Left ventricle myocardium inferior (tissue), 1 donor: ENCODE measurements at places on chromosomes 7 and 10. TPM values are rescaled to one million over a fixed set of nuclear protein-coding genes. Genes with fewer than 3 reads are reported as not detected.
A peak's percentile ranks its signal among the peaks of the same experiment; 100 is the strongest.

DNA sequence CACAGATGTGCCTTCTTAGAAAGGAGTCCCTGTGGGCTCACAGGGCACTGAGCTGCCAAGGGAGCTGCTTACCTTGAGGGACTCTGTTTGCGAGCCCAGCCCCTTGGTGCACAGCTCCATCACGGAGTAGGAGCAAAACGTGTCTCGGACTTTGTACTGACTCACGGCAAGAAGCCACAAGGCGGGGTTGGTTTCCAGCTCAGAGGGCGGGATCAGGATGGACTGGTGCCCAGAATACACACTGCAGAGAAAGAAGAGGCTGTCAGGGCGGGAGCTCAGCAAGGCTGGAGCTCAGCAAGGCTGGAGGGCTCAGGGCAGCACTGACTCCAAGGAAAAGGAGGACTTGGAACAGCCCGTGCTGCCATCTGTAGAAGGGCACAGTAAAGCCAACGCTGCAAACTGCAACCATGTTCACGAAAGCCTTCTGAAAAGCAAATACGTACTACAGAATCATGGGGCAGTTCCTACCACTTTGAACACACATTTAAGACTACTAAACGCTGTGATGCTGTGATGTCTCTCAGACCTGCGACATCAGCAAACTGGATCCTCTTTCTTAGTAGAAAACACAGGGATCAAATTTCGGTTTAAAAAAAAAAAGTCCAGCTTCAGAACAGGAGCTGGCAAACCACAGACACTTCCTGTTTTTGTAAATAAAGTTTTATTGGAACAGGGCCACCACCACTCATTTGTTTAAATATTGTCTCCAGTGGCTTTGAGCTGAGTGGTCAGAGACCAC is 194.3 kb downstream of the ZMYND11 start:
- peak; percentile 79 for DNase-seq

GRCh38 chr10:86390337-86391120 is 23.9 kb upstream of the GRID1 start:
- DNase-seq = no peak

- DNase-seq = no peak
Measured at GRCh38 chr7:24313777-24314176, 29.8 kb downstream of the NPY start.

DNA sequence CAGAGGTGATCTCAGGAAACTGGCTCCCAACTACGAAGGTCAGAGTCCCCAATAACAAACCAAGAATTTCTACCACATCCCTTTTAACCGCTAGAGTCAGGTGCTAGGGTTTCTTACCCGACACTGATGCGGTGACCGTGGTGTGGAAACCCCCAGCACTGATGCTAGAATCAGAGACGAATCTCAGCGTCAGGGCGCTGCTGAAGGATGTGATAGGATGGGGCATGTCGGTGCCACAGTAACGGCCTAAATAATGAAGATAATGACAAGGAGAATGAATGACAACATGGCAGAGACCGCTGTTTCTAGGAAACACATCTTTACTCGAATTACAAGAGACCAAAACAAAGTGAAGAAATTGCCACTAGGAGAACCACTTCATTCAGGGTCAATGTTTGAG is 131.1 kb upstream of the RSU1 start:
- no peak for DNase-seq

GRCh38 chr10:7243873-7244272 is 167.0 kb downstream of the SFMBT2 start:
- DNase-seq = no peak

GRCh38 chr10:7192831-7193361 is 217.9 kb downstream of the SFMBT2 start:
- no peak for DNase-seq

DNA sequence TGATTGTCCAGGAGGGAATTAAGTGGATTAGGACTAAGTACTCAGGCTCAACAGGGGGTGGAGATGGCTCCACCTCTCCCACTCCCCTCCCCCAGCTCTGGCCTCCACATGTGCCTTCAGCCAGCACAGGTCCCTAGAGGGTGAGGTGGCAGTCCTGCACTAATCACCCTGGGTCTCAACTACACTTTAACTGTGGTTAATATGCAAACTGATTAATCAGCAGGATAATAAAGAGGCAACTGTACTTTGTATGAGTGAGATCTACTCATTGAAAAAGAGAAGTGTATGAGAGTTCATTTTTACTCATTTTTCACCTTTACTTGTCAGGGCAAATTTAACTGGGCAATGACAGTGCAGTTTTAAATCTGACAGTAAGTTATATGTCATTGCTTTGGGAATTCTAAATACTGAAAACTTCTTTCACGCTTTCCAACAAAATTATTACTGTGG is 223.8 kb upstream of the CCDC6 start:
- DNase-seq = no peak

GRCh38 chr7:137151041-137151689 is 192.4 kb downstream of the PTN start:
- no peak for DNase-seq

DNA sequence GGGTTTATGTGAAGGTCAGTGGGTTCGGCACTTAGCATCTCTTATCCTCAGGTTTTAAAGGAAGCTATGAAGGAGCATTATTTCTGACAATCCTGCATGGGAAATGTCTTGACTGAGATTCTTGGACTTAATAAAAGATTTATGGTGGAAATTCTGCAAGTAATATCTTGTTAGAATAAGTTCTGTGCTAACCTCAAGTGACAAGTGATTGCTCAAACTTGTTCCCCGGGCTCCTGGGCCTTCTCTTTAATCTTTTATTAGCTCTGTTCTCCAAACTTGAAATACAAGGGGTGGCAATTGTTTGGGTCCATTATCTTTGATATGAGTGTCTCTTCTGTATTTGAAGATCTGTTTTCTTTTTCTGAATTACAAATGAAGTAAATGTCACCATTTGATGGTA is 140.6 kb upstream of the CTBP2 start:
- no peak for DNase-seq

- DNase-seq = peak; percentile 85
Measured at GRCh38 chr7:122886357-122887081, at the start of gene CADPS2. Gene CADPS2 (minus strand): TSS chr7:122886460. CDS start chr7:122886337, 123 bp downstream.

DNA sequence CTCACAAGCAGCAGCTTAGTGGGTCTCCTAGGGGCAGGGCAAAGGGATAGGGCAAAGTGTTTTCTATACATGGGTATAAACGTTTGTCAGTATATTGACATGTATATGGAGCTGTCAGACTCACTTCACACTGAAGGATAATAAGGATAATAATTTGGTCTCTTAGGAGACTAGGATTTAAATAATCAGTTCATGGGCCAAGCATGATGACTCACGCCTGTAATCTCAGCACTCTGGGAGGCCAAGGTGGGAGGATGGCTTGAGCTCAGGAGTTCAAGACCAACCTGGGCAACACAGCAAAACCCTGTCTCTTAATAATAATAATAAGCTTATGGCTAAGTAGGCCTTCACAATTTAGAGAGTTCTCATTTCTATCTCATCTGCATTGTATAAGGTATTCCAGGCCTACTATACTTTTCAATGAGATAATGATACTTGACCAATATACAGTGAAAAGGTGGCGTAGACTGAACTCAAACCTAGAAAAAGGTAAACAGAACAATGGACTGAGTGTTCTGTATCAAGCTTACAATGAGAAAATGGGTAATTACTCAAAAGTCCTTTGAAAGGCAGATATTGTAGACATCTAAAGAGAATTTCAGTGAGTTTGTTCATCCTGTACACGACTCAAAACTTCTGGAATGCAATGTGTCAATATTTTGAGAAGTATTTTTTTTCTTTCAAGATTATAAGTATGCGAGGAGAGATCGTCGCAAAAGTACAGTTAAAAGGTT is 7.0 kb downstream of the GSAP start:
- no peak for DNase-seq

DNA sequence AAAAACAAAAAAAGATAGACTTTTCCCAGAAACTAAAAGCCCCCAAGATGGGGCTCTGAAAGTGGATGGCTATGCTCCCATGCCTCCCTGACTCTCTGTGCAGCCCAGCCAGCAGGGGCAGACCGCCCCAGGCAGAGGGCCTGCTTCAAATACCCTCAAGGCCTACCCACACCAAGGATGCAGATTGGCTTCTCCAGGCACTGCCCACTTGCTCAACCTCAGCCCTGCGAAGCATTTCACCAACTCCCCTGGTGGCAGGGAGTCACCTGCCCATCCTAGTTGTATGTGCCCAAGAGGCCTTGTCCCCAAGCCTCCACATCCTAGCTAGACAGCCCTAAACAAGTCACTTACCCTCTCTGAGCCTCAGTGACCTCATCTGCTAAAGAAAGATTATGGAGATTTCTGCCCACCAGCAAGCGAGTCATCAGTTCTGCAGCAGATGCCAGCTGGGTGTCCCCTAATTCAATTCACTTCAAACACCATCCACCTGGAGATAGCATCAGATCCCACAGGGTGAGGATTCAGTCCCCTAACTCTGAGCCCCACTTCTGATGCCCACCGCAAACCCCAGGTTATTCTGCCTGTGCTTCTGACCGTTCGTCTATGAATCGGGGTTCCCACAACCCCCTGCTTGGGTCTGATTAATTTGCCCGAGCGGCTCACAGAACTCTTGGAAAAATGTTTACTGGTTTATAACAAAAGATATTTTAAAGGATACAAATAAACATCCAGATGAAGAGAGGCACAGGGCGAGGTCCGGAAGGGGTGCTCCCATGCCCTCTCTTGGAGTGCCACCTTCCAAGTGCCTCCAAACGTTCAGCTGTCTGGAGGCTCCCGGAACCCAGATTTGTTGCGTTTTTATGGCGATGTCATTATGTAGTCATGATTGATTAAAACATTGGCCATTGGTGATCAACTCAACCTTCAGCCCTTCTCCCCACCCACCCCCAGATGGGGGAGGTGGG is 18.6 kb upstream of the ZMIZ1 start:
- DNase-seq = peak; percentile 1

GRCh38 chr10:3034616-3035015 is 32.7 kb upstream of the PFKP start:
- no peak for DNase-seq

DNA sequence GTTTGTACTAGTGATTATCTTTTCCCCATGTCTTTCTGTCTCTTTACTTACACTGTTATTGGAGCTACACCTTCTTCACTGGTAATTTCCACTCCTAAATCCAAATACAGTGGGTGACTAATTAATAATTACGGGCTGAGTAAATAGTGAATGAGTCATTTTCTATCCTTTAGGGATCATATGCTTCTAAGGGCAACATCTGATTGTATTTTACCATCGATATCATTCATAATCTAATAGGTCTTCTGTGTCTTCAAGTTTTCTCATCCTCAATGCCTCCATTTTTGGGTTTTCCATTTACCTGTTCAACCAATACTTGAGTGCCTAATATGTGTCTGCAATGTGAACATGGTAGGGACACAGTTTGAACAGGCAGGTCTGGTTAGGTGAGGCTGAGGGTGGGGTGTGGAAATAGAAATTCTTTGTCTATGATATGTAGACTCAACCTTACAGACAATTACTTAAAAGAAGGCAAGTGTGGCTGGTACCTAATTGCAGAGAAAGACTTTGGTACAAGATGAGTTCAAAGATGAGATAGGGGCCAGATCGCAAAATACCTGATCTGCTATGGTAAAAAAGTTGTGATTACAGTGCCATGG is 5.9 kb upstream of the DHX32 start:
- no peak for DNase-seq

GRCh38 chr10:78658645-78659597 is 409.8 kb upstream of the ZMIZ1 start:
- no peak for DNase-seq

- DNase-seq = no peak
Measured at GRCh38 chr7:17120756-17121155, 177.7 kb upstream of the AHR start.

GRCh38 chr10:79262959-79263746 is 84.1 kb upstream of the PPIF start:
- DNase-seq = no peak

GRCh38 chr10:22570733-22571430 is 143.5 kb downstream of the PIP4K2A start:
- no peak for DNase-seq

DNA sequence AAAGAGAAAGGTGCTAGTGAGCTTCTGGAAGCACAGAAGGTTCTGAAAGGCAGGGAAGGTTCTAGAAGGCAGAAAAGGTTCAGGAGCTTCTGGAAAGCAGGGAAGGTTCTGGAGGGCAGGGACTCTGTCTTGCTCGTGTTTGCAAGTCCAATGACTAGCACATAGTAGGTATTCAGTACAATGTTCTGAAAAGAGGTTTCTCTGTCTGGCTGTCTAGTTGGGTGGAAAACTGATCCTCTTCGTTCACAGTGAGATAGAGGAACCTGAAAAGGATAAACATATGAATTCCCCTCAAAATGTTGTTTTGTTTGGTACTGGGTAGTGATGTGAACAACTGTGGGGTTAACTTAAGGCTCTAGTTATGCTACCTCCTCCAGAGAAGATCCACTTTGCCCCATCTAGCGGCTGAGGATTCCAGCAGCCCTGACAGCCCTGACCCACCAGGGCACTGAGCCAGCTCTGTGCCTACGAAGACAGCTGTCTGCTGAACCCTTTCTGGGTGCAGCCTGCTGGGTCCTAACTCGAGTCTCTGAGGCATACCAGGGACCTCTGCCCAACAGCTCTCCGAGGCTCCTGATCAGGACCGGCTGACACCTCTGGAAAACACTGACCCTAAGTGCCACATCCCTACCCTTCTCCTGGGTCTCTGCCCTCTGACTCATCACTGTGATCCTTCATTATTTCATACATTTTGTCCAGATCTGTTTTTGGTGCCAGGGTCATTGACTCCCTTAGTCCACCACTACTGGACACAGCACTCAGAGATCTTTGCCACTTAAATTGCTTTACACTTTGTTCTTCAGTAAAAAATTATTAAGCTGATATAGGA is 15.4 kb downstream of the PTPRN2 start:
- DNase-seq = no peak

GRCh38 chr7:129501760-129502707 is at the start of gene SMKR1:
Gene SMKR1 (plus strand): TSS chr7:129502531. CDS start chr7:129502825, 294 bp downstream.
- peak; percentile 66 for DNase-seq

DNA sequence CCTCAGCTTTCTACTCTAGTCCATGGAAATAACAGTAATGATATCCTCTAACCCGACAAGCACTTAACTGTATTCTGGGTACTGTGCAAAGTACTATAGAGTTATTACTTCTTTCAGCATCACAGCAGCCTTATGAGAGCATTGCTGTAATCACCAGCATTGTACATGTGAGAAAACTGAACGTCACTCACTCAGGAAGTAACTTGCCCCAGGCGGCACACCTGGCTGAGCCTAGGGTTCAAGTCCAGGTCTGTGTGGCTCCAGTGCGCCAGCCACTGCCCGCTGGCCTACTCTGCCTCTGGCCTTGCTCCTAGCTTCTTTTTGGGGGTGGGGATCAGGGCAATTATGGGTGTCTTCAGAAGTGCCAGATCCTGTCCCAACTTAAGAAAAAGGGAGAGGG is 50.5 kb downstream of the ZMIZ1 start:
- no peak for DNase-seq

ANXA8L1 gene
- not detected for total RNA-seq

DAGLB gene
- total RNA-seq = 6.0 TPM

OR2A12 gene
- total RNA-seq = not detected

GPR26 gene
- not detected for total RNA-seq

LIPJ gene
- not detected for total RNA-seq

MAT1A gene
- not detected for total RNA-seq
